Sciatic nerve (tissue), 2 donors: ENCODE measurements at places on chromosomes 16 and 17. TPM values are rescaled to one million over a fixed set of nuclear protein-coding genes. Genes with fewer than 3 reads are reported as not detected.

DNA sequence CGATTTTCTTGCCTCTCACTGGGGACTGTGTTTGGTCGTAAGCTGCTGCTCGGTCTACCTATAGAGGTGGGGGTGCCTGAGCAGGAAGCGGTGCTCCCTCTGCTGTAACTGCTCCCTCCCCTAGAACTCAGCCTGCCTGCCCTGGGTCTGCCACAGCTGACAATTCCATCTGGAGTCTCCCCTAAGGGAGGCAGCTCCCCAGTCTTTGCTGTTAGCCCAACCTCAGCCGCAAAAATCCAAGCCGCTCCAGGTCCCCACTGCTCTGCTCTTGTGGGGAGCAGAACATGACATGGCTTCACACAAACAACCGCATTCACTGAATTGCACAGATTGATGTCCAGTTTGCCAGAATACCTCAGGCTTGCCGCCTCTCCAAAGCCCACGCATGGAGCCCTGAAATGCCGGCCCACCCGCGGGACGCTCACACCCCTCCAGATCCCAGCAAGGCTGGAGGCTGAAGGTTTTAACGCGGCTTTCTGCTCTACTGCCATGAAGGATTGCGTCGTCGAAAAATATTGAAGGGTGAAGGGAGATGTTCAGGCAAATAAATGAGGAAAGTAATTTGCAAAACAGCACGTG lies 221.5 kb upstream of the FOXF1 start:
- no peak for DNase-seq

GRCh38 chr17:20128036-20128667 lies 119.0 kb downstream of the SPECC1 start:
- DNase-seq = no peak

DNA sequence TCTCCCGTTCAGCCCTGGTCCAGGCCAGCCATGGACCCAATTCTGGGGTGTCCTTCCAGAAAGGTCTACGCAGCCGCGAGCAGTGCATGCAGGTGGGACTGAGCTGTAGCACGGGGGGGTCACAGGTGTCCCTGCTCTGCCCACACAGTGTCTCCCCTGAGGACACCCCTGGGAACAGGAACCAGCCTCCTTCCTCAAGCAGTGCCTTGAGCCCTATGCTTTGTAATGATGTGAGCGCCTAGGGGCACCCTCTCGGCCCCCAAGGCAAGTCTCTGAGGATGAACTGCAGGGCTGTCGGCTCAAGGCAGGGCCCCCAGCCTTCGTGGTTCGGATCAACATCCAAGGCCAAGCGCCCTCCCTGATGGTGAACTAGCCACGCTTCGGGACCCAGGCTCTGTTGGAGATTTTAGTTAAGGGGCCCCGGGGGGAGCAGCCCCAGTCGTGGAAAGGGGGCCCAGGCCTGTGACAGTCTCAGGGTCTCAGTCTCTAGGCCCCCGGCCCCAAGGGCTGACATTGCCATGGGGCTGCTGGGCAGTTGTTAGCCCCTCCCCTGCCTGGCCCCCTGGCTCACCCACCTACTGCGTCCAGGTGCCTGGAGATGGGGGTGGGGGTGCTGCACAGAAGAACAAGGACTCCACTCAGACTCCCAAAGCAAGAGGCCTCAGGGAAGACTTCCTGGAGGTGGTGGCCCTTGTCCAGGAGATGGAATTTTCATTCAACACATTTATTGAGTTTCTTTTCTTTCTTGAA lies 2.3 kb downstream of the IL17C start:
- DNase-seq = no peak

DNA sequence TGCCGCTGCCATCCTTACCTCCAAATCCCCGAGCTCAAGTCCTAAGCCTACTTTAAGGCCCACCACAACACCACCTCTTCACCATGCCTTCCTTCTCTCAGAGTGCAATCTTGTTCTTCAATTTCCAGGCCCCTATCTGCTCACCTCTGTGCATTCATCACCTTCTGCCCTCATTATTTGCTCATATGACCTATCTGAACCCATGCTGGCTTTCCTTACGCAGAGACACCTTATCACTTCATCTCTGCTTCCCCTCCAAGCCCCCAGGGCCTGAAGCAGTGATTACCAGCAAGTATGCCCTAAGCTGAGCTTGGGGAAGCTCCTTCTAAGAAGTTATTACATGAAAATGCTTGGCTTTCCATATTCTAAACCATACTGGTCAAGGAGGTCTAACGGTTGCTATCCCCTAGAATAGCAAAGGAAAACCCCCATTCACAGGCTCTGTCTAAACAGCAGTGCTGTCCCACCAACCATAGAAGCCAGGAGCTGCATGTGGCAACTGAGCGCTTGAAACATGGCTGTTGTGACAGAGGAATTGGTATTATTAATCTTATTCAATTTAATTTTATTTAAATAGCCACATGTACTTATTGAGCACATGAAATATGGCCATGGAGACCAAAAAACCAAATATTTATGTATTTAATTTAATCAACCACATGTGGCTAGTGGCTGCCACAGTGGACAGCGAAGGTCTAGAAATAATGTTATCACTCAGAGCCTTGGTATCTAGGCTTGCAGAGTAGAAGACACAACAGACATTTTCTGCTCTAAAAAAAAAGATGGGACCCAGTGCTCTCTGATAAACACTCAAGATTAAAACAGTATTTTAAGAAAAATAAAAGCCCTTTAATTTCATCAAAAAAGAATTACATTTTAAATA lies 13.9 kb downstream of the USP7 start:
- DNase-seq = no peak

DNA sequence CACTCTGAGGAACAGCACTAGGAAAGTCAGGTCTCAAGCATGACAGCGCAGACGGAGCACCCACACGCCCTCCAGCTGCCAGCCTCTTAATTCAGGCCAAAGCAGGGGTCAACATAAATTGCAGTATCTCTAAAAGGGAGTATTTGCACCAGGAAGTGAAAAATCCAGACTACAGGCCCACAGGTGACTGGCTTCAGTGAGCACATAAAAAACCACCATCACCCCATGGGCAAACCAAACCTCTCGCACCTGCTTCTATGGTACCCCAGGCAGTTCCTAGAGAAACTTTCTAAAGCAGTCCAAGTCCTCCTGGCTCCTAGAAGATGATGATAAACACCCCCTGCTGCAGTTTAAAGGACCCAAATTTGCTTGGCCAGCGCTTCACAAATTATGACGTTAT lies 129.8 kb downstream of the ZNF423 start:
- no peak for DNase-seq

GRCh38 chr17:78611607-78612006 lies 34.4 kb upstream of the DNAH17 start:
- DNase-seq = no peak

DNA sequence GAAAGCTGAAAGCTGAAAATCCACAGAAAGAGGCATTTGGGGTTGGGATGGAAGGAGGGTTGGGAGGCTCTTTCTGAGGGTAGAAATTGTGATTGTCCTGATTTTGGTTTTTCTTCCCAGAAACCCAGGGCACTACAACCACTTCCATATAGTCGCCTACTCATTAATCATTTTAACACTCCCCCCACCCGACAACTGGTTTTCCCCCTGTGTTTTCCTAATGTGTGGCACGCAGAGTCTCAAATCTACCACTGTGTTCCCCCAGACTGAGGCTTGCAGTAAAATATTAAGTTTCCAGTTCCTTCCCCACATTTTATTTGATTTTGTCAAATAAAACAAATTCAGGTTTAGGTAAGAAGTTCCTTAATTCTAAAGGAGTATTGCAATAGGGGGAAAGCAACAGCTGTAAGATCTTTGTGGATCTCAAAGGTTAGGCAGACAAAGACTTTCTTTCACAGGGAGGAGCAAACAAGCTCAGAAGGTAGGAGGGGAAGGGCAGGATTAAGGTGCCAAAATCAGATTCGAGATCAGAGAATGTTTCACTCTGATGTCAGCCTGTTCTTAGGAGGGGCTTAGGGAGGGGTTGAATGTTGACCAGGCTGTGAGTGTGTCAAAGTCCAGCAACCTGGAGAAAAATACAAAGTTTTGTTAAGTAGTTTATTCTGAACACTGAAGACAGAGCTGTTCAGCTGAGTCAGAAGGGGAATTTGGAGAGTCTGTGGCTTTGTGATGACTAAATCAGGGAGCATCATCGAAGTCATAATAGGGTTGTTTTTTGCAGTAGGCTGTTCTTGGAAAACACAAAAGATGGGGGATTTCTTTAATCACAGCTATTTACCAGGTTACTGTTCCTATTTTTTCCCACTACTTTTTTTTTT lies 3.6 kb downstream of the ZNF267 start:
- no peak for DNase-seq

DNA sequence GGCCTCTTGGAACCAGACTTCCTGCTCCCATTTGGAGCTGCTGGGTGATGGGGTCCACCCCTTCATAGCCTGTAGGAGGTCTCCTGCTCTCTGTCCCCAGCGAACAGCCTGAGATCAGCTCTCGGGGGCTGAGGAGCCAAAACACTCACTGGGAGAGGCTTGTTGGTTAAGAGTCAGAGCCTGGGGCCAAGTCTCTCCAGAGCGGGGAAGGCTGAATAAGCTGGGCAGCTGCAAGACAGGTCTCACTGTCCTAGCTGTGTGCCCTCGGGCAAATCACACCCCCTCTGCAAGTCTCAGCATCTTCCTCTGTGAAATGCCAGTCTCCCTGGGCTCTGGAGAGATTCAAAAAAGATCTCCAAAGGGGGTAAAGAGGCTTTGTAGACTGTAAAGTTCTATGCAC lies 174.6 kb downstream of the WSCD1 start:
- DNase-seq = no peak

GRCh38 chr17:49567871-49568694 lies 7.6 kb upstream of the NXPH3 start:
- peak; percentile 92 for DNase-seq

DNA sequence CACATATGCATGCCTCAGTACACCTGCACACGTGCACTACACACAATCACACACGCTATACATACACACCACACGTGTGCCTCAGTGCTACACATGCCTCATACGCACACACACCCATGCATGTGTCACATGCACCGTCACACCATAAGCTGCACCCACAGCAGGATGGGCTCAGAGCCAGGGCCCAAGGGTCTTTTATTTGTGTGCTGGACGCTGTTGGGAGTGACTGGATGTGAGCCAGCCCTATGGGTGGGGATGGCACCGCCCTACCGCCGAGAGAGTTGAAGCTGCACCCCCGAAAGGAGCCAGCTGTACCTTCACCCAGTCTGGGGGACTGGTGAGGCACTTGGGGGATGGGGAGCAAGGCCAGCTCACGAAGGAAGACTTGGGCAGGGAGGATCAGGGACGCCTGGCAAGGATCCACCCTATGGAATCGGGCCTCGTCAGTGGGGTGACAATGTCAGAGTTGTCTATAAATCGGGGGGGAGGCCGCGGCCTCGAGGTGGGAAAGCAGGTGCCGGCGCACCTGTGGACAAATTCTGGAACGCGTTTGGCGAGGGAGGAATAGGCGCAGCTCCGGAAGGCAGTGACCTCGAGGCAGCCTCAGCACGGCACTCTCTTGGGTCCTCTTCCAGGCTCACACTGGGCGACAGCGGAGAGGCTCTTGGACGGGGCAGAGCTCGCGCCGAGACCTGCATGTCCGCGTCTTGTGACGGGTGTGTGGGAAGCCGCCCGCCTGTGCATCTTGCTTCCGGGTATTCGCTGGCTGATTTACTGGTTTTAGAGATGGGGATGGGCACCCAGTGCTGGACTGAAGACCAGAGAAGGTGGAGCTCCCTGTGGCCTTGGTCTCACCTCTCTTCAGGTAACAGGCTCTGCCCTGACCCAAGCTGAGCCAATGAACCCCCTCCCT lies 7.3 kb downstream of the RGS11 start:
- DNase-seq = no peak

- DNase-seq = peak; percentile 60
These were observed 1.2 kb downstream of the JPT1 start for GRCh38 chr17:75152922-75153779.

FBXL16 gene
- 6.5 TPM for total RNA-seq

- DNase-seq = no peak
These were observed 193.4 kb upstream of the TOX3 start for GRCh38 chr16:52740333-52740732.

GRCh38 chr16:1416521-1416941 lies 2.0 kb upstream of the UNKL start:
- DNase-seq = no peak

GRCh38 chr17:4436846-4437245 lies 3.1 kb downstream of the SPNS3 start:
- DNase-seq = no peak

GRCh38 chr17:28875848-28876550 lies 21.2 kb downstream of the ERAL1 start:
- no peak for DNase-seq

- DNase-seq = no peak
These were observed 190.3 kb upstream of the MAF start for GRCh38 chr16:79790854-79791253.

GRCh38 chr16:3131755-3132377 lies 3.0 kb upstream of the ZNF213 start:
- DNase-seq = no peak

CYGB gene
- 57.7 TPM for total RNA-seq

ITGA2B gene
- total RNA-seq = 6.2 TPM

SCN4A gene
- total RNA-seq = 3.5 TPM

- no peak for DNase-seq
These were observed 457.9 kb upstream of the CDH5 start for GRCh38 chr16:65908568-65908967.

GRCh38 chr16:410516-411178 lies 9.0 kb downstream of the DECR2 start:
- no peak for DNase-seq

ACBD4 gene
- total RNA-seq = 26.4 TPM

HEATR9 gene
- total RNA-seq = 0.27 TPM

SPAG5 gene
- 20.9 TPM for total RNA-seq

KRTAP2-3 gene
- total RNA-seq = not detected

- DNase-seq = no peak
These were observed 3.1 kb upstream of the EPOP start for GRCh38 chr17:38677819-38678218.

GRCh38 chr16:77696149-77696548 lies 26.2 kb upstream of the NUDT7 start:
- DNase-seq = no peak

NTN1 gene
- total RNA-seq = 22.8 TPM

- no peak for DNase-seq
These were observed 258.2 kb downstream of the XYLT1 start for GRCh38 chr16:17212606-17213005.
